IPS DF 19.7 (cell line): ENCODE measurements at places on chromosomes 5 and 9.

GRCh38 chr9:105416840-105417239 is 31.0 kb upstream of the FSD1L start:
- no peak for DNase-seq

- DNase-seq = no peak
Measured at GRCh38 chr5:153968761-153969562, 69.7 kb downstream of the FAM114A2 start.

DNA sequence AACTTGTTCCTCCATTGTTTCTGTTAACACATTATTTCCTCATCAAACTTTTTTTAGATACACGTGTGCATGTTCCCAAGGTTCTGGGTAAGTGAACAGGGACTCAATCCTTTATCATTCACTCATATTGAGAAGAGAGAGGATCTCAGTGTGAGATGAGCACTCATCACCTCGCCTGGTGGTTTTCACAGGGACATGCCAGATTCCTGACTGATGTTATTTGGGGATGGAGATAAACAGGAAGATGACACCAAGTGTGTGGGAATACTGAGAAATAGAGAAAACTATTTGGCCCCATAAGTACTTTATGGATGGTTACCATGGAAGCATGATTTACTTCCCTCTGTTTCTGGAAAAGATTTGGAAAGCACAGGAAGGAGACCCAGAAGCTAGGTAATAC is 533.3 kb upstream of the DMAC1 start:
- DNase-seq = no peak

DNA sequence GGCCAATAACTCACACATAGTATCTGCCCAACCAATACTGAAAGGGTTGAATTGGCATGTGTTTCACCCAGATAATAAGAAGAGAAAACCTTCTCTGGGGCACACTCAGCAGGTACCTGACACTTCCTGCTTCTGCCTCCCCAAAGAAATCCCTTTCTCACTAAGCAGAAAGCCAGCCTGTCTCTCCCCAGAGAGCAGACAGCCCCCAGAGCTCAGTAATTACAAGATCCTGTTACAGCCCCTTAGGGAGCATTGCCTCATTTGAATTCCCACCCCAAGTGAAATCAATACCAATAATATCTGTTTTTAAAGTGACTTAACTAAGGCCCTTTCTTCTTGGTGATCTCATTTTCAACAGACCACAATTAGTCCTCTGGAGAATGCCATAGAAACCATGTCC is 38.5 kb upstream of the FOXI1 start:
- no peak for DNase-seq

- no peak for DNase-seq
Measured at GRCh38 chr9:127075624-127076372, 46.6 kb downstream of the ANGPTL2 start.

DNA sequence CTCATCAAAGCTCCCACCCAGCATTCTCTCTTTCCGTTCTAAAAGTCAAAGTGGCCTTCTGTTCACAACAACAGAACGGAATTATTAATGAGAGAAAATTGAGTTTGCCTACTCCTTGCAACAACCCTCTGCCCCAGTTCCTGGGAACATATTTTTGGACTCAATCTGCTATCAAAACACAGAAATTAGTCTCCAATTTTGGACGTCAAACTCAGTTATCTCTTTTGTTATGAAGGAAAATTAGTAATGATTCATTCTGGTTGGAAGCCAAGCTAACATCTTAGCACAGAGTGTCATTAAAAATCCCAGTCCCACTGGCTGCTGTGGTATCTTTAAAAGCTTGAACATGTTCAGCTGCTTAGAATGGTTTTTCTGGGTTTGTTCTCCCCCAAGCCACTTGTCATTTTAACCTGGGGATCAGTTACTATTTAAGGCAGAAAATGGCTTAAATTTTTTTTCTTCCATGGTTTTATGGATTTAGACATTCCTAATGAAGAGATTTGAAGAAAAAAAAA is 343.2 kb downstream of the TRIM32 start:
- no peak for DNase-seq

- DNase-seq = no peak
Measured at GRCh38 chr9:33787839-33788238, 7.5 kb upstream of the PRSS3 start.

GRCh38 chr5:117286813-117287212 is 712.2 kb upstream of the SEMA6A start:
- no peak for DNase-seq

GRCh38 chr9:15249981-15250380 is 57.0 kb downstream of the TTC39B start:
- no peak for DNase-seq

DNA sequence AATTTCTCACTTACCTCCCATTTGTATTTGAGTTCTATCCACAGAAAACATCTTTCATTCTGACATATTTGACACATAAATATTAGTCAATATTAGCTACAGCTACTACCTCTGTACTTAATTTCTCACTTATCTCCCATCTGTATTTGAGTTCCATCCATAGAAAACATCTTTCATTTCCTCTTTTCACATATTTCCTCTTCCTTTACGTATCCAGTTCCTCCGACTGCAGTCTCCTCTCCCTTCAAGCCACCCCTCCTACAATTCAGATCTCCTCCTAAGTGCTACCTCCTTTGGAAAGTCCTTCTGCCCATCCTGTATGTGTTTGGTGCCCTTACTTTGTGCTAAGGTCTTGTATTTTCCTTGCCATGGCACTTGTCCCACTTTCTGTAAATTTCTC is 1.6 kb downstream of the SREK1IP1 start:
- DNase-seq = no peak

GRCh38 chr9:127118597-127119319 is 3.7 kb downstream of the ANGPTL2 start:
- DNase-seq = no peak

GRCh38 chr9:17800418-17800817 is 221.6 kb downstream of the SH3GL2 start:
- DNase-seq = no peak

- no peak for DNase-seq
Measured at GRCh38 chr5:92041206-92041605, 658.1 kb upstream of the ARRDC3 start.

- DNase-seq = no peak
Measured at GRCh38 chr5:77640589-77641396, 2.3 kb upstream of the OTP start.

DNA sequence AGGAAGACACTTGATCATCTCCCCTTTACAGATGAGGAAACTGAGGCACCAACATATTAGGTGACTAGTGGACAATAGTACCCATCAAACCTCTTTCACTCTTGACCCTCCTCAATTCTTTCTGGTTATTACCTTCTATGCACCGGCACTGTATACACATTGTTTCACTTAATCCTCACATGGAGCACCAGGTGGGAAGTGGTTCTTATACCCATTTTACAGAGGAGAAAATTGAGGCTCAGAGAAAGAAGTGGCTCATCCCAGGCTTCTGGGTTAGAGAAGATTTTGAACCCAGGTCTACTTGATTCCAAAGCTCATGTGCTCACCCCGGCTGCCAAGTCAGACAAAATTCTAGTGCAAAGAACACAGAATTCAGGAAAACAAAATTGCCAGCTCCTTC is 17.4 kb upstream of the DENND1A start:
- DNase-seq = no peak

DNA sequence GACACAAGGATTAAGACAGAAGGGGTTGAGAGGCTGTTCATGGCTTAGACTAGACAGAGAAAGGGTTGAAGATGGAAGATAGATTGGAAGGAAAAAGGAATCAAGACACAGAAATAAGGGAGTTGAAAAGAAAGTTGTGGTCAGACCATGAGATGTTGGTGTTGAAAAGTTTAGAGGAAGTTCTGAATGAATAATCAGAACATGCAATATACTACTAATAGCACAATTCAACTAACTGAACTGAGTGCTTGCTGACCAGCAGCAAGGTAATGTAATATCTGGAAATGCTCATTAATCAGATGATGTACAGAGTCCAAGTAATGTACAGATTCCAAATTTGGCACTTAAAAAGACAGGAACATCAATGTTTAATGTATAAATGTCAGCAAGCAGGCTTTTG is 10.6 kb upstream of the NNT start:
- DNase-seq = no peak

- DNase-seq = peak; percentile 60
Measured at GRCh38 chr9:114370251-114370967, 17.4 kb downstream of the AKNA start.

DNA sequence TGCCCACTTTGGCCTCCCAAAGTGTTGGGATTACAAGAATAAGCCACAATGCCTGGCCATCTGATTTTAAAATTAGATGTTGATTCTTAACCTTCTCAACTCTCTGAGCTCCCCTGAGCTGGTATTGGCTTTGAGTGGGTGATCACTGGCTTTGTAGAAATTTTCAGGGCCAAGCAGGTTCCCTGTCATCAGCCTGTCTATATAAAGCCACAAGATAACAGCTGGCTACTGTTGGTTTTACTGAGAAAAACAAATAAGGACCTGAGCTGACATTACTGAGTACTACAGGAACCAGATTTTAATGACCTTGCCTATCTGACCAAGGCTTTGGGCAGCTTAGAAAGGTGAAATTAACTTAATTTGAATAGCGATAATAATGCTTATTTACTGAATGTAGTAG is 153.6 kb downstream of the MSX2 start:
- no peak for DNase-seq

- DNase-seq = no peak
Measured at GRCh38 chr5:10169359-10169758, 80.3 kb downstream of the ATPSCKMT start.

DNA sequence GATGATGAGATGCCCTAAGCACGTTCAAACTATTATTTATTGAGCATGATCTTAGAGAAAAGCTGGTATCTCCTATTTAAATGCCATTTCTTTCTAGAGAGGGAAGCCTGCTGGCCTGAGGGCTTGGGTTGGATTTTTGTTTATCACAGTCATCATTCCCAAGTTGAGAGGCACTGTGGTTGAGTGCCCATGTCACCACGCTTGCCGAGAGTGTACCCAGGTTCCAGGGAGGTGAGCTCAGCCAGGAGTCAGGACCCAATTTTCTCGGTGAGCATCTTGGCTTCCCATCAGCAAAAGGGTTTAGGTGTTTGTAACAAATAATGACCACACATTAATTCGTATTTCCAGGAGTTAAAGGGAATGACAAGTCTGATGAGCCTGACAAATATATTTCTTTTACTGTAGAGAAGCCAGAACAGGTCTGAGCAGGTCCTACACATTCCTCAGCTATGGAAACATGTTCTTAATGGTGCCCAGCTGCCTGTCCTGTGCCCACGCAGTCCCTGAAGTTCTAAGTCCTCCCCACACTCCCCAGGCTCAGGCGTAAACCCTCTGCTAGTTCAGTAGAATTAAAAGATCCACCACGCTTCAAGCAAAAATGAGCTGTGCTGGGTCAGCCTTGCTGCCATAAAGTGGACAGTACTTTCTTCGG is 258.9 kb upstream of the IRX2 start:
- DNase-seq = no peak

DNA sequence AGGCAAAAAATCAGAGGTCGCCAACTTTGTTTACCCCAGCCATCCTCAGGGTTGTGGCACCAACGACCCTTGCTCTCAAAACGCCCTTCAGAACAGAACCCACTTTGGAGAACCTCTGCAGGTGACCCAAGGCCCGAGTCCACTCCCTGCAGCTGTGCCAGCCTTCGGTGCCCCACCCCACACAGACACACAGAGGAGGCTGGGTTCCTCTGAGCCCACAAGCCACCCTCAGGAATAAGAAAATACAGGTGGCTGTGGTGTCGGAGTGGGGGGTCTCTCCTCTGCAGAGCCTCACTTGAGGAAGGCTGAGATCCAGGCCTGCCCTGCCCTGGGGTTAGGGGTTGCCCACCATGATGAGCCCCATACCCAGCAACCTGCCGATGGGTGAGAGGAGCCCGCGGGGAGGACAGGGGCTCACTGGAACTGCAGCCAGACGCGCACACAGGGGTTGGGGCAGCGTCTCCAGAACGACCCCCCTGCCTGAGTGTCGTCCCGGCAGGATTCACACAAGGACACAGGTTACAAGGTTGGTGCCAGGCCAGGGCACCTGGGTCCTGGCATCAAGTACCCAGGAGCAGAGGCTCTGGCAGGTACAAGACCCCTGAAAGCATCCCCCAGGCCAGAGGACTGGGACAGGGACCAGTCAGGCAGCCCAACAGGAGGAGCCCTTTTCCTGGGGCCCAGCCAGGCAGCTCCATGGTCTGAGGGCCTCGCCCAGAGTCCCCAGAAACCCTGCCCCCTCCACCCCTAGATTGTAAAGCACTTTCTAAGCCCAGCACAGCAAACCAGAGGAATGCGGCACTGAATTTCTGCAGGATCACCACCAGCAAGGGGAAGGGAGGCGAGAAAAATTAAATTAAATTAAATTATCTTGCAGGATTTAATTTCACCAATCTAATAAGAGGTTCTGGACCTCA is 40.0 kb downstream of the NACC2 start:
- DNase-seq = no peak
